ENCODE measurements at places on chromosomes 13 and 19.

DNA sequence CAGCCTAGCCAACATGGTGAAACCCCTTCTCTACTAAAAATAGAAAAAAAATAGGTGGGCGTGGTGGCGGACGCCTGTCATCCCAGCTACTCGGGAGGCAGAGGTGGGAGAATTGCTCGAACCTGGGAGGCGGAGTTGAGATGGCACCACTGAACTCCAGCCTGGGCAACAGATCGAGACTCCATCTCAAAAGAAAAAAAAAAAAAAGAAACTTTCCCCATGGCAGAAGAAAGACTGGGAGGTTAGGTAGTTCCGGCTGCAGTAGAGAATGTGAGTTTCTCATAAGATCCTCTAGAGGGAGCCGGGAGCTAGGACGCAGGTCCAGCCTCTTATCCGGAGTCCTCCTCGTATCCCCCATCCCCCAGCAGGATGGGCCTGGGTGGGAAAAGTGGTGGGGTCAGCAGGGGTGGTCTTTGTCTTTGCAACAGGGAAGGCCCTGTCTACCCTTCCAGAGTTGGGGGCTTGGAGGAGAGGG lies 13.2 kb upstream of the CREB3L3 start:
- DNase-seq, result peak; percentile 2

DNA sequence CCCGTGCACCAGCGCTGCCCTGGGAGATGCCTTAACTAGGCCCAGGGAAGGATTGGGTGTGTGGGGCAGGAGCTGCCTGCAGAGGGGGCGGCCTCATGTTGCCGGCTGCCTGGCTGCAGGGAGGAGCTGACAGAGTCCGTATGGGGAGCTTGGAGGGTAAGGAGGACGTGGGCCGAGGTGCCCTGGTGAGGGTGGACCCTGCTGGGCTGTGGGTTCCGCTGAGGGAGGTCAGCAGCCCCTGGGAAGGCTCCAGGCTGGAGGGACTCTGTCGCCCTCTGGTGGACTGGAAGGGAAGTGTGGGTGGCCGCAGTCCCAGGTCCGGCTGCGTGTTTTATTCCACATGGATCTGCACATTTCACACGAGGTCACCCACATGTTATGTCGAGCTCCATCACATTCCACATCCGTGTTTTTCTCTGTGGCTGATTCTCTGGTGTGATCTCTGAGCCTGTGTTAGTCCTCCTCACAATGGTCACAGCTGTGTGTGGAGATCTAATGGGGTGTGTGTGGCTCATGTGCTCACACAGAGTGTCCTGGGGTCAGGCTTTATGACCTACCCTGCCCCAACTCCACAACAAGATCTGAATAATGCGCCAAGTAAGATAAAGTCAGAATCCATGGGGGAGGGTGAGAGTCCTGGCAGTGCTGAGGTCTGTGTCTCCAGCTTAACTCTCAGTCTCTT lies 1.8 kb upstream of the CEACAM8 start:
- no peak for DNase-seq

- no peak for DNase-seq
Observed at GRCh38 chr13:91704398-91704797, 306.0 kb downstream of the GPC5 start.

DNA sequence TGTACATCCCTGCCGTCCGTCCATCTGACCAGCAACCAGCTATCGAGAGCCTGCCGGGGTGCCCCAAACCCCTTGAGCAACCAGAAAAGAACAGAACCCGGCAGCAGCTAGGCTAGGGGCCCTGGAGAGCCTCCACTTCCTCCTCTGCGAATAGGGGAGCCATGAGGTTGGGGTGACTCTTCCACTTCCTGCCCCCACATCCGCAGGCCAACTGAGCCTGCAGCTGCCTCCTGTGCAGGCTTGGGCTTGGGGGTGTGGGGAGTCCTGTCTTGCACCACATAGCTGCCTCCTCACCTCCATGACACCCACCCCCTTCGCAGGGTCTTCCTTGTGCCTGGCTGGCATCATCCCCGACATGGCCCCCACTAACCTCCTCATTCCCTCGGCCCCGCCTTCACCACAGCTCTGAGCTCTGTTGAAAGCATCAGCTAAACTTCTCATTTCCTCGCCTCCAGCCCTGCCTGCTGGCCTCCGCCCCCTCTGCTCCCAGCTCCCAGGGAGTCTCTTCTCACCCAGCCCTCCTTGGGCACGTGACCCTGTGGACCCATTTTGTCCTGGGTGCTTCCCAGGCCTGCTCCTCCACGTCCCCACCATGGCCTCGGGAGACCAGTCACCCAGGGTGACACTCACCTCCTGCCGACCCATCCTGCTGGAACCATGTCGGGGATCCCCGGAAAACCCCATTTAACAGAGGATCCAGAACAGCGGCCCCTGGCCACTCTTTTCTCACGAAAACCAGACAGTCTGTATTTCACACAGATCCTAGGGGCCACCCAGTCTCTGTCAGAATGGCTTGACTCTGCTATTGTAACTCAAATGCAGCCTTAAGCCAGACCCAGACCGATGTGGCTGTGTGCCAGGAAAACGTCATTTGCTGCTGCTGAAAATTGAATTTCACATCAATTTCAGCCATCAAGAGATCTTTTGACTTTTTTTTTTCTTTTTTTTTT lies 50.4 kb downstream of the MYO9B start:
- peak; percentile 14 for DNase-seq

DNA sequence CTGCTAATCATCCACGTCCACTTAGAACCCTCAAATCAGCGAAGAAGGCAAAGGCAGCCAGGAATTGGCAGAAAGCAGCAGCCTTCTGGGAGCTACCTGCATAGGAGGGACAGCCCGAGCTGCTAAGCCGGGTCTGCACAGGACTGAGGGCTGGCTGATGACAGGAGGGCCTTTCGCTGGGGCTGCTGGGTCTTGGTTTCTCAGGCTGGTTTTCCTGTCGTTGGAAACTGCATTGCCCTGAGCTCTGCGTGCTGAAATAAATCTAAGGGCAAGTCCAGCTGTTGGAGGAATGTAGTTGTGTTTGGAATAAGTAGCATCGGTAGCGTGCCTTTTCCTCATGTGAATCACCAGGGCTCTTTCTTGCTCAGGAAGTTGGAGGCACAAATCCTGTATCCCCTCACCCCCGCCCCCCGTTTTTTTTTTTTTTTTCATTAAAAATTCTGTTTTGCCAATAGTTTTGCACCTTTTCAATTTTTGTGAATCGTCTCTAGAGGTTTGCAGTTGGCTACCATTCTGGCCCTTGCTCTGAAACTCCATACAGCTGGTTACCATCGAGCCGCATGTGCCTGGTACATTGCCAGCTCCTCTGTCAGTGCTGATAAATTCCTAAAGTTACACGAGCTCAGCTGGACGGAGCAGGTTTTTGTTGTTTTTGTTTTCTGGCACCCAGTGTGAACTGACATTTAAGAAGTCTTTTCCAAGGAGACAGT lies 193.9 kb upstream of the RNF113B start:
- no peak for DNase-seq

GRCh38 chr13:32124743-32125142 lies 93.2 kb downstream of the FRY start:
- no peak for DNase-seq

GRCh38 chr19:17865364-17866311 lies 5.9 kb downstream of the RPL18A start:
- DNase-seq, result no peak

DNA sequence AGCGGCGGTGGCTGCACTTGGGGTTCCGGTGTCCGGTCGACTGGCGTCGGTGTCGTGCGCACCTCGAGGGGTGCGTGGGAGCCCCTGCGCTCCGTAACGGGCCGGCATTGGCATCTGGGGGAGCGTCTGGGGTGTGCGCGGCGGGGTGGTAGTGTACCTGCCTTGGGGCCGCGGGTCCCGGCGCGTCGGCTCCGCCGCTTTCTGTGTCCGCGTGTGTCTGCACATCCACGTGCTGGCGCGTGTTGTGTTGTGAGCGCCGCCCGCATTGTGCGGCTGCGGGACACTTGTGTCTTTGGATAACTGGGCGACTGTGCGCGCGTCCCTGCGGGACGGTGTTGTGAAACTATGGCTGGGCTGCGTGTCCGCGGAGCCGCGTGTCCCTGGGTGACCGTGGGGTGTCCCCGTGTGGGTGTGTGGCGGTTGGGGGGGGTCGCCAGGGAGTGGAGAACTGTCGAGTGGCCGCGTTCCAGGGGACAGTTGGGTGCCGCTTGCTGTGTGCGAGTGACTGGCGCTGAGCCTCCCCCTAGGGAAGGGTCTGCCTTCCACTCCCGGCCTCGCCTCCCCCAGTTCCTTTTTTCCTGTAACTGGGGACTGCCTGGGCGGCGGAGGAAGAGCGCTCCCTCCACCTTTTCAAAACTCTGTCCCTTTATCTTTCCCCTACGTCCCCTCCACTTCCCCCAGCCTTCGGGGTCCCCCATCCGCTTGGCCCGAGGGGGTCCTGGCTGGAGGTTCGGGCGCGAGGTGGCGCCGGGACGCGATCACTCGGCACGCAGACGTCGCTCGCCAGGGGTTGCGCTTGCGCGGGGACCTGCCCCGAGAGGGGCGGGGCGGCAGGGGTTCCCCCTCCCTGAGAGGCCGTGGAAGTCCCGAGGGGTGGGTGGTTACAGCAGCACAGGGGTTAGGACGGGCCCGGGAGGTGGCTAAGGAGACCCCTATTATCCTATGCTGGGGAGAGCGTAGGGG lies 5.7 kb upstream of the NFIC start:
- peak; percentile 52 for DNase-seq

- DNase-seq, result no peak
Observed at GRCh38 chr13:25440061-25440460, 68.3 kb downstream of the ATP8A2 start.

GRCh38 chr19:21202865-21203494 lies 61.1 kb downstream of the ZNF431 start:
- DNase-seq, result no peak

DNA sequence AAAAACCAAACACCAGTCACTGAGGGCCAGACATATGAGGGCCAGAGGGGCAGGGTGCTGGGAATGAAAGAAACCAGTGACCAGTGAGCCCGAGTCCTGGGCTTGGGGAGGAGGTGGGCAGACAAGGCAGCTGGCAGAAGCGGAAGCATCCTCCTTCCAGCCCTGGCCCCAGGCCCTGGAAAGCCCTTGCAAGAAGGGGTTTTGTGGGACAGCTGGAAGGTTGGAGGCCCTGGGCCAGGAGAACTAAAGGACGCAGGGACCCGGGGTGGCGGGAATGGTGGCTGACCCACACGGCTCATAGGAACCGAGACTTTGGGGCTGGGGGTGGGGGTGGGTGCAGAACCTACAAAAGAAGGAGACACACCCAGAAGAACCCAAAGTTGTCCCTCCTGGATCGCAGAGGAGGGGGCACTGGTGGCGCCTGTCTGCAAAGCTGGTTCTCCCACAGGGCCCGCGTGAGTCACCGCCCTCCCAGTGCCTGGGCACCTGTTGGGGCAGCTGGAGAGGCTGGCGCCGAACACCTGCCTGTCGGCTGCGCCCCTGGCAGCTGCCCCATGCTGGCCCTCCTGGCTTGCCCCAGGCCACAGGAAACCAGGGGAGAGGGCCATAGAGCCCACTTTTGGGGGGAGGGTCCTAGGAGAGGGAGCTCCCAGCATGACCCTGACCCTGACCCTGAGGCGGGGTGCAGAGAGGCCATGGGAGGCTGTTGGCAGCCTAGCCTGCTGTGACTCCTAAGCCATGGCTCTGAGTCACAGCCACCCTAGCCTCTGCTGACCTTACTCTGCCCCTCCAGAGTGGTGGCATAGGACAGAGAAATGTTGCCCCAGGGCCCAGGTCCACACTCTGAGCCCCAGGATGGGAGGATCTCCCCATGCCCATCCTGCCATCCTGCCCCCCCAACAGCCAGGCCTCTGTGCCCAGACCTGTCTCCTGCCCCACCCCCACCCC lies 802 bp downstream of the DMPK start:
- DNase-seq, result no peak

GRCh38 chr13:103044056-103044455 lies 22.2 kb downstream of the SLC10A2 start:
- DNase-seq, result no peak

DNA sequence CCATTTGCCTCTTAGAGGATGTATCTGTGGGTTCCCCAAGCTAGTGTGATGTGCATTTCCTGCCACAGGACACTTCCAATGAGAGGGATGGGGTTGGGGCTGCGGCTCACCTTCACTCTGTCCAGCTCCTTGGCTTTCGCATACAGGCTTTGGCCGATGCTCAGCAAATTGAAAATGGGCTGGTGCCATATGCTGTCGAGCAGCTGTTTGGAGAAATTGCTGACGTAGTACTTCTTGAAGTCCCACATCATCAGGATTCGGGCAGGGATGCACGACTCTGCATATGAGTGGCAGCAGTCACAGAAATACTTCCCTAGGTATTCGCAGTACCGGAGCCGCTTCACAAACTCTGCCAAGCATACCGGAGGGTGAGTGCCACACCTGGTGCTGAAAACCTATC lies 37.0 kb downstream of the RUBCNL start:
- no peak for DNase-seq

GRCh38 chr13:111068009-111068350 lies 47.1 kb upstream of the ARHGEF7 start:
- no peak for DNase-seq

DNA sequence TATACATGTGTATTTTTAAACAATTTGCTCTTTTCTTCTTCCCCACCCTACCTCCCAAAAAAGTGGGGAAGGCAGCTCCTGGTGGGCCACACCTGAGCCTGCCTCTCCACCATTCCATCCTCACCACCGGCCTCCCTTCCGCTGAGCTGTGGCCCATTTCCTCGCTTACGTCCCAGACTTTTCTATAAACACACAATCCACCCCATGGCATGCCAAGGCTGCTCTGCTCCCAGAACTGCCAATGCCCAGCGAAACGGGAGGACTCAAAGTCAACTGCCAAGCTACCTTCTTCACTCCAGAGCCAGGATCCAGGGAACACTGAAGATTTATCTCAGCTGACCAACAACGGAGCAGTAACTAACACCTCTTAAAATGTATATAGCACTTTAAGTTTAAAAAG lies 2.8 kb downstream of the N4BP2L1 start:
- no peak for DNase-seq

GRCh38 chr19:48196933-48197665 lies 26.6 kb downstream of the ZSWIM9 start:
- DNase-seq, result no peak

DNA sequence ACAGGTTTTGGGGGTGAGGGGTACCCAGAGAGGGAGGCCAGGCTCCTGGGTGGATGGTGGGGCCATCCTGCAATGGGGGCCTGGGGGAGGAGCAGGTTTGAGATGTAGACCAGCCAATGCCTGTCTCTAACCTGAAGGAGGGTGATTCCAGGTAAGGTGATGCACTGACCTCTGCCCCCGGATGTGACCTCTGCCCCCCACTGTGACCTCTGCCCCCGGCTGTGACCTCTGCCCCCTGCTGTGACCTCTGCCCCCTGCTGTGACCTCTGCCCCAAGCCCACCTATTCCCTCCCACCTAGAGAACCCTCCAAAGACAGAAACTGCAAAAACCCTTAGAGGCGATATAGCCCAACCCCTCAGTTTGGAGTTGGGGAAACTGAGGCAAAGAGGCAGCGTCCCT lies 10.3 kb upstream of the SPACA4 start:
- no peak for DNase-seq

- no peak for DNase-seq
Observed at GRCh38 chr19:49441210-49441959, at the start of gene SLC17A7. Gene SLC17A7 (minus strand): TSS chr19:49441527. CDS start chr19:49441379, 148 bp downstream.

GRCh38 chr13:99809926-99810325 lies 161.6 kb downstream of the ZIC5 start:
- no peak for DNase-seq
